ENCODE measurements at places on chromosomes 2 and 18.
A peak's percentile ranks its signal among the peaks of the same experiment; 100 is the strongest.

- no peak for DNase-seq
These were observed 1.3 kb downstream of the NDUFB3 start for GRCh38 chr2:201073071-201073470.

GRCh38 chr2:62186156-62186905 is 9.6 kb upstream of the B3GNT2 start:
- no peak for DNase-seq

GRCh38 chr2:188280811-188281222 is 10.9 kb upstream of the GULP1 start:
- no peak for DNase-seq

DNA sequence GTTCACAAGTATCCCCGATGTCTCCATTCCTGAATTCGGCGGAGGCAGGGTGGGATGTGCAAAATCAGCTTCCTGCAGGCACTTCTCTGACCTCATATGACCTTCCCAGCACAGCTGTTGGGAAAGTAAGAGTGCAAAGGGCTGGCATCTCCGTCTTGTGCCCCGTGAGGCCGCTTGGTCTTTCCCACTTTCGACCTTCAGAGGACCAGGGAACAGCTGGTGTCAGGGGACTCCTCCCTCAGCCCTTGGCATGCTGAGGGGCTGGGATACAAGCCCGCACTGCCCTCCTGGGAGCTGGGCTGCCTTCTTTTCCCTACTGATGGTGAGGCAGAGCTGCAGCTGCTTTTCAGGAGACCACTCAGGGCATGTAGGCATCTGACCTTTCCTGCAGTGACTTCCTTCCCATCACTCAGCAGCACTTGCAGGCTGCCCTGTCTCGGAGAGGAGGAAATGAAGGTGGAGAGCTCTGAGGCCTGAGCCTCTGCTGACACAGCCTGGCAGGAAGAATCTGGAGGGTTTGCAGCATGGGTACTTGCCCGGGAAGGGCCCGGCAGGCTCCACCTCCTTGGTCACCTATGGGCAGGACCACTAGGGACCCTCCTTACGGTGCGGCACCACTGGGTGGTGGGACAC is 277.2 kb upstream of the HS6ST1 start:
- no peak for DNase-seq

DNA sequence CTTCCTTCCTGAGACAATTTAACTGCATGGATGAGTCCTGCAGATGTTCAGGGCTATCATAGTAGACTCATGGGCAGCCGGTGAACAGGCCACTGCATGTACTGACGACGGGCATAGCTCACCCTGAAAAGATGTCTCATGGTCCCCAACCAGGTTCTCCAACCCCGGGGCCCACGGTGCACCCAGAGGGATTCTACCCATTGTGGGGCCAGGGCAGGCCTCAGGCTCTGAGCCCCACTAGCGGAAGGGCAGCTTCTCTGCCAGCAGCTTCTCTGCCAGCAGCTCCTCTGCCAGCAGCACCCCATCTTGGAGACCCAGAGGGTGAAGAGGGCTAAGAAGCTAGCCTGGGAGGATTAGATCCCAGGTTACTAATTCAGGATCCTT is 3.2 kb upstream of the CNNM4 start:
- no peak for DNase-seq

- no peak for DNase-seq
These were observed 172.8 kb downstream of the ARL4C start for GRCh38 chr2:234324116-234324515.

GRCh38 chr18:30177056-30177455 is 865.5 kb downstream of the DSC3 start:
- DNase-seq, result no peak

- DNase-seq, result no peak
These were observed 8.5 kb downstream of the CEP76 start for GRCh38 chr18:12694032-12694431.

DNA sequence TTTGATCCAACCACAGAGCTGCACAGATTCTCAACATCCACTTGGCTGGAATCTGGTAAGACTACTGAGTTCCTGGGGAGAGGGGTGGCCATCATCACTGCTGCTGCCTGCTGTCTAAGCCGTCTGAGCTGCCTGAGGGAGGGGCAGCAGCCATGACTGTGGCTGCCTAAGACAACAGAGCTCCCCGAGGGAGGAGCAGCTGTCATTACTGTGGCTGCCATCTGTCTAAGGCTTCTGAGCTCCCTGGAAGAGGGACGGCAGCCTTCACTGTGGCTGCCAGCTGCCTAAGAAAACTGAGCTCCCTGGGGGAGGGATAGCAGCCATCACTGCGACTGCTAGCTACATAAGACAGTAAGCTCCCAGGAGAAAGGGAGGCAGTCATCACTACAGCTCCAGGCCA is 584.4 kb downstream of the NR4A2 start:
- peak; percentile 98 for DNase-seq

DNA sequence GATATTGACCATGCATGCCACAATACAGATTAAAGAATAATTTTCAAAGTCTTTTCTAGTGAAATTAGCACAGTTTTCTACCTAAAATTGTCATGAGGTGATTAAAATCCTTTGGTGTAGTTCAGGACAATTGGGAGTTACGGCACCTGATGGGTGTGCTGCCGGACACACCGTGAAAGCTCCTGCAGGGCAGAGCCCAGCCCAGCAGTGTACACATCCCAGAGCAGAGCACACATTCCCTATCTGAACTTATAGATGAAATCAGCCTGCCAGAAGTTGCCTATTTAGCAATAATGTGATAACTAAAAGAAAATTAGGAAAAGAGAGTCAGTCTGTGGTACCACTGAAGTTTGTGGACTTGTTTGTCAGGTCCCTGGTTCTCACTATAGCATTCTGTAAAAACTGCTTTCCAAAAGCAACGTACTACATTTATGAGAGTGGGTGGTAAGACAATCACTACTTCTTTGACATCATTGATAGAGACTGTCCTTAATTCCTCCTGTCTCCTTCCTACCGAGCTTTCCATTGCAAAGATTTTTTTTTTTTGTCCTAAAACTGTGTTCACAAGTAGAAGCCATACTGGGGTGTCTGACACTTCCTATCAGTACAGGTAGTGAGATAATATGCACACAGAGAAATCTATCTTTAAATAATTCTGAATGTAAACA is 3.4 kb downstream of the CYTIP start:
- DNase-seq, result no peak

GRCh38 chr2:223613017-223613950 is 11.1 kb upstream of the SCG2 start:
- peak; percentile 17 for DNase-seq

GRCh38 chr2:6896930-6897759 is 19.6 kb downstream of the RSAD2 start:
- DNase-seq, result peak; percentile 42

DNA sequence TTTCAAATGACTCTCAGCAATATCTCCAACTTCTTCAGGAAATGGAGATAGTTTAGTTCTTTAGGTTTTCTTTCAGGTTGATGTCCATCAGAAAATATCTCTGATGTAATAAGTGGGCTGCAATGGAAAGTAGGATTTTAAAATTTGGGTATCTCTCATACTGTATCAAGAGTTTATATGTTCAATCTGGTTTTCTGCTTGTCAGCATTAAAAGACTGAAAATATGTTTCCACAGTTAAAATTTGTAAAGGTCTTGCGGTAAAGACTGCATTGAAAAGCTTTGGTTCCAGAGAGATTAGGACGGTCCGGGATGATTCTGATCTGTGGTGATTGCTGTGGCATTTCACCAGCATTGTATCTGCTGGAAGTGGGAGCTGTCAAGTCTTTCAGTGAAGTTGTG is 83.2 kb downstream of the LYPD1 start:
- no peak for DNase-seq

GRCh38 chr2:128820452-128820851 is 501.8 kb upstream of the HS6ST1 start:
- no peak for DNase-seq

DNA sequence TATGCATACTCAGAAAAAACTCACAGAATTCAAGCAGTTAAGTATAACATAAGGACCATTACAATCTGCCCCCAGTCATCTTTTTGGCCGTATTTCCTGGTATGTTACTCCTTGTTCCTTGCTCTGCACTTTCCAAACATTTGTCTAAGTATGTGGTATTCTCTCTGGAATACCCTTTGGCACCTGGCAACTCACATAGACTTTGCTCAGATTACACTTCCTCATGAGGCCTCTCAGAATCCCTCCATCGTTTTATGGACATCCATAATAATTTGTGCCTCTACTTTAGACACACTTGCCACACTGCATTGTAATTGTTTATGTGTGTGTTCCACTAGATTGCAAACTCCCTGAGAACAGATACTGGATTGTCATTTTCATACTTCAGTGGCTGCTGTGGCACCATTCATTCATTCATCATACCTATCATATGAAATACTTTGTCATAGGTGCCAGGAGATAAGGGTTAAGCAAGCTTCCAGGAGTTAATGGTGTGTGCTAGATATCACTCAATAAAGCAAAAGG is 84.0 kb downstream of the HIBCH start:
- no peak for DNase-seq

- no peak for DNase-seq
These were observed 41.6 kb downstream of the ARHGEF4 start for GRCh38 chr2:130878316-130878715.

- no peak for DNase-seq
These were observed 77.9 kb upstream of the RAB27B start for GRCh38 chr18:54750350-54750749.

DNA sequence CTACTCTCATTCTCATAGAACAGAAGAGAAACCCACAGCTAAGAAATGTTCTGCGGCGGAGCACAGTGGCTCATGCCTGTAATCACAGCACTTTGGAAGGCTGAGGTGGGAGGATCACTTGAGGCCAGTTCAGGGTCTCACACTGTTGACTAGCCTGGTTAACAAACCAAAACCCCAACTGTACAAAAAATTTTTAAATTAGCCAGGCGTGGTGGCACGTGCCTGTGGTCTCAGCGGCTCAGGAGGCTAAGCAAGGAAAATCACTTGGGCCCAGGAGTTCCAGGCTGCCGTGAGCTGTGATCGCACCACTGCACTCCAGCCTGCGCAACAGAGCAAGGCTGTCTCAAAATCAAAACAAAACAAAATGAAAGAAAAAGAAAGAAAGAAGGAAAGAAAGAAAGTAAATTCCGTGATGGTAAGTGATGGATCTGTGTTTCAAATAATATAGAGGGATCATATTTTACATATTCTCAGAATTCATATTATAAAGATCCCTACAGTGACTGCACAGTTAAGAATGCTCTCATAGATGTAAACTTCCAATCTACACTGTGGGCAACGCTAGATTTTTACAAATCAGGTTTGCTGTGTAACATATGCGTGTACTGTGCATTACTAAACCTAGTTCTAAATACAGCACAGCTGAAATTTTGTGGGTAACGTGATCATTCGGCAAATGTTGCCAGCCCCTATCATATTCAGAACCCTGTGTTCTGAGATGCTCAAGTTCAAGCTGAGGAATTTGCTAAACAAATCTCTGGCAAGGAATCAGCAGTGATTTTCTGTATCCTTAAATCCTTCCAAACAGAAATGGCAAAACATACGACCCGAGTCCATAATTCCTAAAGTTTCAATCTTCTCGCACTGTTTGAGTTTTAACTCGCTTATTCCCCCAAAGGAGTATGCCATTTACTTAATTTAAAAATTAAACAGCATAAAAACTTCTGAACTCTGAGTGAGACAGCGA is 1.2 kb upstream of the RAB12 start:
- no peak for DNase-seq

- no peak for DNase-seq
These were observed 2.6 kb upstream of the EMX1 start for GRCh38 chr2:72914589-72915319.

DNA sequence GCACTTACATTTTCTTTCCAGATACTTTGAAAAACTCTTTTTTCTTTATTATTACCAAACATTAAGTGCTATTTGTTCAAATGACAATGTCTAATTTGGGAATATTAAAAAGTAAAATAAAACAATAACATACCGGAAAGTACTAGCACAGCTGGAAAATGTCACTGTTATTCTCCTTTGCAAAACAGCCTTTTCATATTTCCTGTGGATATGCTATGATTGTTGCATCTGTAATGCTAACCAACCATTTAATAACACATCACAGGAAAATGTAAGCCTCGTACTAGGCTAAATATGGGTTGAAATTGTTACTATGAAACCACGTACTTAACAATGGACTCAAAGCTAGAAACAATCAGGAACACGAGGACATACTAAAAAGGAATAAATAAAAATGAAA is 298.1 kb downstream of the CBLN2 start:
- DNase-seq, result no peak

DNA sequence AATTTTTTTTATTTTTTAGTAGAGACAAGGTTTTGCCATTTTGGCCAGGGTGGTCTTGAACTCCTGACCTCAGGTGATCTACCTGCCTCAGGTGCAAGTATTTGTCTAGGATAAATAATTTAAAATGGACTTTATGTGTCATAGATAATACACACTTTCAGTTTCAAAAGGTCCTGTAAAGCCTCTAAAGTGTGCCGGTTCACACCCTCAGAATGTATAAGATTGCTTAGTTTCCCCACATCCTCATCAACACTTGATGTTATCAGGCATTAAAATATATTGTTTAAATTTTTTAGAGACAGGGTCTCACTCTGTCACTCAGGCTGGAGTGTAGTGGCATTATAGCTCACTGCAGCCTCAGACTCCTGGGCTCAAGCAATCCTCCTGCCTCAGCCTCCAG is 170.5 kb downstream of the ANKRD44 start:
- no peak for DNase-seq

DNA sequence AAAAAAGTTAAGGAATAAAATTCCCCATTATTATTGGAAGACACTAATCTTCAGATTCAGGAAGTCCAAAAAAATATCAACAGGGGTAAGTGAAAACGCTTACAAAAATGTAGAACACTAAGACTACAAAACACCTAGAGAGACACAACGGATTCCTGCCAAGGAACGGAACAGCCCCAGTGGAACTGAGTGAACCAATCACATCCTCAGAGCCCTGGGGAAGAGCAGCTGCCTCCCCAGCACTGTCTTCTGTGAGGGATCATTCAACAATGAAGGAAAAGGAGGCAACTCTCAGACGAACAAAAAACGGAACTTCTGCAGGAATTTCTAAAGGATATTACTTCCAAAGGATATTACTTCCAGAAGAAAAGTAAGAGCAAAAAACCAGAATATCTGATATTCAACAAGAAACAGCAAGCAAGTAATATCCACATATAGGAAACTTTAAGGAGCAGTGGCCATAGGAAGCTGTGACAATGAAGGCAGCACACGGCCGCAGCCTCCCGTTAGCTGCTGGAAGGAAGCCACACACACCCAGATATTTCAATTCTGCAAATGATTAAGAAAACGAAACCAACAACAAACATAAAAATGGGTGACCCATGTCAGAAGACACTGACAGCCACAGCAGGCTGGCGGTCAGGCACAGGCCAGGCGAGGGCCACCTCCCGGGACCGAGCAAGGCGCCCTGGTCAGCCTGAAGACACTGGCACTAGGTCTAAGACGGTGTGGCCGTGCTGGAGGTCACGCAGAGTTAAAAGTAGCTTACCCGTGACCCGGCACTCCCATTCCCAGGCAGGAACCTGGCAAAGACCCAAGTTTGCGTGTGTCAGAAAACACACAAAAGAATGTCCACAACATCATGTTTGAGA is 81.8 kb downstream of the HDAC4 start:
- DNase-seq, result no peak

- DNase-seq, result no peak
These were observed 59.1 kb downstream of the COL6A3 start for GRCh38 chr2:237354892-237355291.

- no peak for DNase-seq
These were observed 127.0 kb downstream of the FAM168B start for GRCh38 chr2:130966149-130966774.
